CD4-positive, alpha-beta T cell treated with Interleukin-6 at 100 ng/mL for 8 hours (primary cell): ENCODE measurements at places on chromosomes 6 and 20.

DNA sequence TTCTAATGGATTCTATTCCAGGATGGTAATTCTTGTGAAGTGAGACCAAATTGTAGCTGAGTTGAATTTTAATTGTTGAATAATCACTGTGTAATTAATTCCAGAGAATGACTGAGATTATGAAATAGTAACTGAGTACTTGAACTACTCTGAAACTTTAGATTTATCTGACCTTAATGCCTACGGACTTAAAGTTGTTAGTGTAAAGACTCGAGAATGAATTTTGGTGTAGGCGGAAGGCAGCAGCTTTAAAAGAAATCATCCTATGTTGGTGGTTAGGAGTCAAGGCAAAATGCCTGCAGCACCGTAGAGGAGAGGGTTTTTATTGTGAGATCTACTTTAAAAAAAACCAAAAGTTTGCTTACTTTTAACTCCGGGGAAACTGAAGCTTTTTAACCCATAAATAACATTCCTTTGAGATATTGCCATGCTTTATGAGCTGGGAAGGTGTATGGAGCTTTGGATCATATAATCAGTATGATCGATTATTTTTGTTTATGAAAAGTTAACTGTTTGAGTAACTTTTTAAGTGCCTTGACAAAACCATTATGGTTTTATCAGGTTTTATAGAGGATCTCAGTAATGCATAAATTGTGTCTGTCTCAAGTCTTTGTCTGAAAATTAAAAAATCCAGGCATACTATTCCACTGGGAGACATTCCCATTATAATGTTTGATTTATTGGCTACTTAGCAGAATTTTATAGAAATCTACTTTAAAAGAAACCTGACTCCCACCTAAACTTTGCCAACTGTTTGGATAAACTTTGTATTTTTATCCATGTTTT is 46.1 kb downstream of the MYO6 start:
- DNase-seq: no peak

- peak; percentile 7 for DNase-seq
These were observed 807 bp downstream of the SNHG17 start for GRCh38 chr20:38434301-38434741.

DNA sequence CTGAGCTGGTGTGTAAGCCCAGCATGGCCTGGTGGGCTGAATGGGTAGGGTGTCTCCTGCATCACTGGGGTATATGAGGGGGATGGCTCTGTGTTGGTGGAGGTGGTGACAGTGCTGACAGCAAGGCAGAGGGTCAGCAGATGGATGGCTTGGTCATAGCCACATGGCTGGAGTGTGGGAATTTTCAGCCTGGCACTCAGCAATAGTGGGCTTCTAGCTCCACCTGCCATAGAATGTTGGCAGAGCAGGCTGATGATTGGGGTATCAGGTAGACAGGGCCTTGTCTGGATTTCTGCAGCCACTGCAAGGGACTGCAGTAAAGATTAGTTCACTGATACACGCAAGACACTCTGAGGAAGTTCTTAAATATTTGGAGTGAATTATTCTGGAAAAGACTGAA is 137.5 kb upstream of the BACH2 start:
- no peak for DNase-seq

DNA sequence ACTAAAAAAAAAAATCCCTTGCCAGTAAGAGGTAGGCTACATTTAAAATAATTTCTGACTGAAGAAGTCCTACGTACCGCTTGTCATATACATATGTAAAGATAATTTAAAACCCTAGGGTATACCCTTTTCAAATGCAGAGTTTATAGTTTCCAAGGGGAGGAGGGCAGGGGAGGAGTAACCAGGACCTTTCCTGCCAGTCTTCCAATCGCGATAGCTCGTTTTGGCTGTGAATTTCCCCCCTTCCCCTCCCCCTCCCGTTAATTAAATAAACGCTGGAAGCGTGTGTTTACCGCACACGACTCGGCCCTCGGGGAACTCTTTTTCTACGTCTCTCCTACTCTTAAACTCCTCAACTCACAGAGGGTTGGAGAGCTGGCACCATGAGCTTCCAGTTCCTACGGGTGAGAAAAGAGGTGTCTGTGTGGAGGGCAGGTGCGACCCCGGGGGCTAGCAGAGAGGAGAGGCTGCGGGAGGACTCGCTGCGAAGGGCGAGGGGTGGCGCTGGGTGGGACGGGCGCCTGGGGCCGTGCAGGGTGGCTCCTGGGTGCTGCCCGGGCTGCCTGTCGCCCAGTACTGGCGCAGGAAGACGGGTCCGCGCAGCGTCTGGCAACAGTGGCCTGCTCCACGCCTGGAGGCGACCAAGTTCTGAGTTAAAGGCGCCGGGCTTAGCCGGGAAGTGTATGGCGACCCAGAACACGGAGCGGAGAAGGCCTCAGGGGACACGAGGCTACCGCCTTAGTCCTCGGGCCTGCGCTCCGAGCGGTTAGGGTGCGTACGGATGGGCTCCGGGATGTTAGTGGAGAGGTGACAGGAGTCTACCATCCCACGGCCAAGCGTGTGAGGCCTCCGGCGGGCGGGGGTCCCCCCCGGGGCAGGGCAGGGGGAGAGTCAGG is 4.1 kb upstream of the TFAP2C start:
- DNase-seq: no peak

DNA sequence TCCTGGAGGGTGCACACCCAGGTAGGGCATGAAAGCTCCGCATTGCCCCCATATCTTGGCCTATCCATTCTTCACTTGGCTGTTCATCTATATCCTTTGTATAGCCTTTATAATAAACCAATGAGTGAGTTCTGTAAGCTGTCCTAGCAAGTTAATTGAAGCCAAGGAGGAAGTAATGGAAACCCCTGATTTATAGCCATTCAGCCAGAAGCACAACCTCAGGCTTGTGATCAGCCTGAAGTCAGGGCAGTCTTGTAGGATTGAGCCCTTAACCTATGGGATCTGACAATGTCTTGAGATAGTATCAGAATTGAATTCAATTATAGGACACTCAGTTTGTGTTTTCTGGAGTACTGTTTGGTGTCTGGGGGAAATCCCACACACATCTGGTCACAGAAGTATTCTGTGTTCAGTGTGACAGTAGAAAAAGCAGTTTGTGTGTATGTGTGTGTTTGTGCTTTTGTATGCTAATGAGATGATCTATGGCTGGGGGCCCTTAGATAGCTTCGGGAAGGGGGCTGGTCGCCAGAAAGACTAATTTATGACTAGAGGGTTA is 5.7 kb downstream of the NT5E start:
- no peak for DNase-seq

GRCh38 chr6:150492941-150493340 is 106.7 kb upstream of the PLEKHG1 start:
- no peak for DNase-seq

DNA sequence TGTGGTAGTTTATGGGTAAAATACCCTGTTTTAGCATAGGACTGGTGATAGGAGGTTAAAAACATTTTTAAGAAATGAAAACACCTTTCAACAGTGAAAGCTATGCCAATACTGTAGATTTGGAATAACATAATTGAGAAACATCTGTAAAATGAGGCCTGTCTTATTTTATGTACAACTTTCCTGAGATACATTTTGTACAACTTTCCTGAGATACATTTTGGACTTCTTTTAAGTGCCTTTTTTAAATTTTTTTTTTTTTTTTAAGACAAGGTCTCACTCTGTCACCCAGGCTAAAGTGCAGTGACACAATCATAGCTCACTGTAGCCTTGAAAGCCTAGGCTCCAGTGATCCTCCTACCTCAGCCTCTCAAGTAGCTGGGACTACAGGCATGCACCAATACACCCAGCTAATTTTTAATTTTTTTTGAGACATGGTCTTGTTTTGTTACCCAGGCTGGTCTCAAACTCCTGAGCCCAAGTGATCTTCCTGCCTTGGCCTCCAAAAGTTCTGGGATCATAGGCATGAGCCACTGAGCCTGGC is 84.6 kb downstream of the MAN1A1 start:
- no peak for DNase-seq
